ENCODE measurements at places on chromosomes 16 and 17.

DNA sequence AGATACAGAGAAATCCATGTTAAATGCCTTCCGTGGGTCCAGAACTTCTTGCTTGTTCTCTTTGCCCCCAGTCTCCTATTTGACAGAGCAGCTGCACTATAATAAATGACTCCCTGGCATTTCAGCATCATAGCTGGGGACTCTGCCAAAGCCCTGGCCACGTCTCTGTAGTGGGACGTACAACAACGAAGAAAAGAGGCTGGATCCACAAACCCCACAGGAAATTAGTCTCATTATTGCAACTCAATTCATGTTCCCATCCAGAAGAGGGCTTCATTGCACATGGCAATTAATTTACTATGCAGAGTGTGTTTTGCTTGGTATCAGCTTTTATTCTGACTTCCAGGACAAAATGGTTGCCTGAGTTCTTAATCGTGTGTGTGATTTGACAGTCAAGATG lies 121.3 kb downstream of the CDH13 start:
- DNase-seq, result no peak

DNA sequence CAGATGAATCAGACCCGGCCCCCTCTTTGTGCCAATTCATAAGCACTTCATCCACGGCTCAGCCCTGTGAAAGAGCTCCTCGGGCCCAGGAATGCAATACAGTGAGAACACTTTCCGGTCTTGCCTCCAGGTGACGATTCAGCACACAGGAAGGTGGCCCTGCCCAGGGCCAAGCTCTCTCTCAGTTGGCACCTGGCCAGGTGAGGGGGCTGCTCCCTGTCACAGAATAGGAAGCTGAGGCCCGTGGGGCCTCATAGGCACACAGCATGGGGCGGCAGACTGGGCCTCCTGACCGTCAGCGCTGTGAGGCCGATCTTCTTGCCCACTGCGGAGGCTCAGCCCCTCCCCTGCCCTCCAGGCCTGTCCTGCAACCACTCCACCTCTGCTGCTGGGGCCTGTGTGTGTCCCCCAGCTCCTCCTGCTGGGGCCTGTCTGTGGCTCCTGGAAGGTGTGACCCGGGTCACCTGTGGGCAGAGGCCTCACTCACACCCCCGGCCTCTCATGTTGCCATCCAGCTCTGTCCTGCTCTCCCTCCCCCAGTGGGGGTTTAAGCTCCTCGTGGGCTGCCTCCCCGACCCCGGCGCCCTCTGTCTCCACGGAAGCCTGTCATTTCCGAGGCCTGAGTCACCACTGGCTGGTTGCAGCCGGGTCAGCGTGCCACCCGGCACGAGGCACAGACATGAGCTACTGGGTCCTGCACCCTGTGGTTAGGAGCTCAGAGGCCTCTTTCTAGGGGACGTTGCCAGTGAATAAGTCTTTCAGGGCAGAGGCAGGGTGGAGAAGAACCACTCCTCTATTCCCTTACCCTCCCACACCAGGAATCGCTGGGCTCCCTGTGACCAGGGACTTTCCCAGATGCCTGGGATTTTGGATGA lies 114.4 kb downstream of the SEC14L1 start:
- DNase-seq, result no peak

- DNase-seq, result no peak
Measured at GRCh38 chr17:30532871-30533270, 55.7 kb downstream of the GOSR1 start.

GRCh38 chr17:27596096-27596495 lies 34.9 kb upstream of the LGALS9 start:
- no peak for DNase-seq

- no peak for DNase-seq
Measured at GRCh38 chr16:29811896-29812665, at the start of gene PRRT2. TSS of gene PRRT2 (plus strand) at chr16:29812193. CDS start at chr16:29813055, 862 bp downstream.

- DNase-seq, result no peak
Measured at GRCh38 chr16:27841061-27841801, 222.3 kb downstream of the GSG1L start.

DNA sequence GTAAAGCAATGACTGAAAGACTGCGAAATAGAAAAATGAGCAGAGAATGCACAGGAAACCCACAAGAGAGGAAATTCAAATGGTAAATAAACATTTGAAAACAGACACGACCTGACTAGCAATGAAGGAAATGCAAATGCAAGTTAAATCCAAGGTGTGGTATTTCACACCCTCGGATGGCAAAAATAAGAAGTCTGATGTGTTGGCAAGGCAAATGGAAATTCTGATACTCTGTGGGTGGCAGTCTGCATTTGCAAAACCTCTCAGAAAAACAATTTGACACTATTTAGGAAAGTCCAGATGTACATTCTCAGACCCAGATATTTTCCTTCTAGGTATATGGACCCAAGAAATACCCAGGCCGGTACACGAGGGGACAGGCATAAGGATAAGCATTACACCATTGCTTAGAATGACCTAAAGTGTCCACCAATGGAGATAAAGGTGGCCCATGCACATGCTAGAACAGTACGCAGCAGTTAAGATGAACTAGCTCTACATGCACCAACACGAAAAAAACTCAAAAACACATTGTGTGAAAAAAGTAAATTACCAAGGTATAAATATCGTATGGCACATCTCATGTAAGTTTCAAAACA lies 116.7 kb downstream of the GAS7 start:
- no peak for DNase-seq

GRCh38 chr17:82449131-82449882 lies 1.2 kb downstream of the CYBC1 start:
- peak; percentile 27 for DNase-seq

DNA sequence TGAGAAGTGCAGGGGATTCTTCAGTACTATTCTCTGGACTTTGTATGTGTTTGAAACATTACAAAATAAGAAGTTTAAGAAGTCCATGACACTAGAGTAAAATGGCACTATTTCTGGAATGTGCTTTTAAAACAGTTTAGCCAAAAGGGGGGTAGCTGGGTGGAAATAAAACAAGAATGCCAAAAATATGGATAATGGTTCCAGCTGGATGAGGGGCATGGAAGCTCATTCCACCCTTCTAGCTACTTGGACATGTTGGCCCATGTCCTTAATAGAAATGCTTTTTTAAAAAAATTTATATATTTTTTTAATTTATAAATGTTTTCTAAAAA lies 13.1 kb downstream of the ZC3H7A start:
- DNase-seq, result no peak

- no peak for DNase-seq
Measured at GRCh38 chr17:74584292-74585060, 7.6 kb downstream of the CD300LD start.

DNA sequence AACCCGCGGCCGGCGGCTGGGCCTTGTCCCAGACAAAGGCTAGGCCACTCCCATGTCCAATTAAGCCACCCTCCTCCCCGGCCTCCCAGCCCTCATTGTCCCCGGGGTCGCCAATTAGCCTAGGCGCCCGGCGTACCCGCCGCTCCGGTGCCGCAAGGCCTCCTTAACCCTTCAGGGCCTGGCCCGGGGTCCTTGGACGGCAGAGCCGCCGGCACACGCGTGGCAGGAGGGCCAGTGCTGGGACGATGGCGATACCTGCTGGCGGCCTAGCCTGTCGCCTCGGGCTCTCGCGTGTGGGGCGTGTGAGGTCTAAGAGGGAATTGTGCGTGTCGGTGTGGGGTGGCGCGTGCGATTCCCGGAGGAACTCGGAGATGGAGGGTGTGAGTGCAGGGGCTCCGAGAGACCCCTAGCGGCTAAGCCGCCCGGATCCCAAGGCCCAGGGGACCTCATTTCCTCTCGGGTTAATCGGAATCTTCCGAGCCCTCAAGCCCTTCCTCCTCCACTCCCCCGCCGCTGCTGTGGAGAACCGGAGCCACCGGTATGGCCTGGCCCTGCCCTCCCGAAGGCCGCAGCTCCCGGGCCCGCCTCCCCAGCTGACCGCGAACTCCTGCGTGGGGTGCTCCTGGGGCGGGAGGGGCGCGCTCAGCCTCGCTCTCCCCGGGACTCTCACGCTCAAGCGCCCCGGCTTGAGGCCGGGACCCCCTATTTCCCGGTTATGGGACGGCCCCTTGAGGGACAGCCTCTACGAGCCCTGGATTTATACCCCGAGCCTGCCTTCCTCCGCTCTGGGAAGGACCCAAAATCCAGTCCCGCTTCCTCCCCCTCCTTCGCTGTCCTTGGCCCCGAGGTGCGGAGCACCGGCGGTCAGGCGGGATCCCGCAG lies 11.9 kb downstream of the TBX2 start:
- no peak for DNase-seq

GRCh38 chr17:70317421-70317820 lies 148.1 kb downstream of the KCNJ2 start:
- DNase-seq, result no peak

DNA sequence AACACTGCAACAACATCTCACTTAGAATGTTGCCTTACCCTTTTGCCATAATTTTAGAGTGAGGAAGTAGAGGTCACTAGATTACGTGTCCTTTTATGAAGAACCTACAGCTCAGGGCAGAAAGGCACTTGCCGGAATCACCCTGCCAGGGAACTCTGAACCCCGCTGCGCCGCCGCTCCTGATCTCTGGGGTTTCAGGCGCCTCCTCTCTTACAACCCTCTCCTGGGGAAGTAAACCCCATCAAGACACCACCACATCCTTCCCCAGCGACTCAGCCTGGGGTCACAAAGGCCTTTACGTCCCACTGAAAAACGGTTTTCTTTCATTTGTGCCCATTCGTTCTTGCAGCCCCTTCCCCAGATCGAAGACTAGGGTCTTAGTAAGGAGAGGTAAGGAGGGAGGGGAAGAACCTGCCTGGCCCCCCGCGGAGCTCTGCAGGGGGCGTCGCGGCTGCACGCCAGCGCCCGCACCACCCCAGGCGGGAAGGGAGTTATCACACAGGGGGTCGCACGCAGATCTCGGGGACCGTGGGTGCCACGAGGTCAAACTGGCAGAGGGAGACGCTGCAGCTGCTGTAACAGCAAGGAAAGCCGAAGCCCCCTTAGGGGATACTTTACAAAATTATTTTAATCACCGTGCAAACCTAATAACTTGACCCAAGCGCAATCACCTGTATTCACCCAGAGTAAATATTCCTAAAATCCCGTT lies 1.0 kb upstream of the HLF start:
- no peak for DNase-seq

- DNase-seq, result no peak
Measured at GRCh38 chr16:59148769-59149155, 414.6 kb upstream of the GOT2 start.

DNA sequence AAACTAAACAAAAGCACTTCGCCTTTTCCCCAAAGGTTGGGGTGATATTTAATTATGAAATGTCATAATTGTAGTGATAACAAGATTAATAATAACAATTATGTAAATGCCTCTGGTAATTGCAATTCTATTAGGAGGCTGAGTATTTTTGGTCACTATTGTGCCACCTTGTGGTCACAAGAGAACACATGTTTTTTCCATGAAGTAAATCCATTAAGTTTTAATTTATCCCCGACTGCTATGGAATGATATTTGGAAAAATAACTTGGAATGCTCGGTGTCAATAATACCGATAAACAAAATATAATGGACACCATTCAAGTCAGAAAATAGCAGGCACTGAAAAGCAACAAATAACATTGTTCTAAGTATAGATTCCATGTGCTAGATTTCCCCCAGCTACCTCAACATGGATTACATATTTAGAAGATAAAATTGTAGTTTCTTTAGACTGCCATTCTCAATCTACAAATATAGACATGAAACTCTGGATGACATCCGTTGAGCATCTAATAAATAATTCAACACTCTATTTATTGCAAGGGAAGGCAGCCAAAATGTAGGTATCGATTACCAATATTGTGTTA lies 25.0 kb upstream of the KCNJ2 start:
- DNase-seq, result no peak

GRCh38 chr17:73060721-73061120 lies 31.8 kb downstream of the SLC39A11 start:
- DNase-seq, result no peak

GRCh38 chr17:57953705-57954396 lies 1.4 kb downstream of the CUEDC1 start:
- DNase-seq, result no peak

- DNase-seq, result no peak
Measured at GRCh38 chr17:76033139-76033538, 6.0 kb upstream of the EVPL start.

- DNase-seq, result no peak
Measured at GRCh38 chr17:72193391-72194106, 72.7 kb downstream of the SOX9 start.

GRCh38 chr16:4094127-4094773 lies 22.0 kb downstream of the ADCY9 start:
- no peak for DNase-seq
